ENCODE measurements at places on chromosomes 7 and 10. TPM values are rescaled to one million over a fixed set of nuclear protein-coding genes. Genes with fewer than 3 reads are reported as not detected.

DNA sequence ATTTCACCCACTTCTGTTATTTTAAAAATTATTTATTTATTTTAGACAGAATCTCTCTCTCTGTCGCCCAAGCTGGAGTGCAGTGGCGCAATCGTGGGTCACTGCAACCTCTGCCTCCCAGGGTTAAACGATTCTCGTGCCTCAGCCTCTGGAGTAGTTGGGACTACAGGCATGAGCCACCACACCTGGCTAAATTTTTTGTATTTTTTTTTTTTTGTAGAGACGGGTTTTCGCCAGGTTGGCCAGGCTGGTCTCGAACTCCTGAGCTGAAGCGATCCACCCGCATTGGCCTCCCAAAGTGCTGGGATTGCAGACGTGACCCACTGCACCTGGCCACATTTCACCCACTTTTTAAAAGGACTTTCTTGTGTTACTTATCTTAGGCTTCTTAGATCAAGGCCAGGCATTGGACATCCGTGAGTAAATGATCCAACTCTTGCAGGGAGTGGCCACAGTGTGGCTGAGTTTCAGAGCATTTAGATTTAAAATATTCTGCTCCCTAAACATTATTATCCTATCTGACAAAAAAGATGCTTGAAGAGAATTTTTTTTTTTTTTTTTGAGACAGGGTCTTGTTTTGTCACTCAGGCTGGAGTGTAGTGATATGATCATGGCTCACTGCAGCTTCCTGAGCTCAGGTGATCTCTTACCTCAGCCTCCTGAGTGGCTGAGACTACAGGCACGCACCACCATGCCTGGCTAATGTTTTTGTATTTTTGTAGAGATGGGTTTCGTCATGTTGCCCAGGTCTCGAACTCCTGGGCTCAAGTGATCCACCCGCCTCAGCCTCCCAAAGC is 14.4 kb downstream of the SNX10 start:
- no peak for DNase-seq
- H3K4me3 ChIP-seq: no peak overlapping the region
- H3K36me3 ChIP-seq: no peaks in the 10 kb centered on the region
- no peaks in the 10 kb centered on the region for H3K27me3 ChIP-seq
- H3K4me1 ChIP-seq: peaks cover 5% of the 10 kb centered on the region

The CDH23 gene
- total RNA-seq: 0.16 TPM

GRCh38 chr10:3848005-3848774 is 63.2 kb upstream of the KLF6 start:
- H3K36me3 ChIP-seq: no peaks in the 10 kb centered on the region
- DNase-seq: no peak
- no peaks in the 10 kb centered on the region for H3K27me3 ChIP-seq
- H3K27ac ChIP-seq: no peak overlapping the region
- peaks cover 33% of the 10 kb centered on the region for H3K4me1 ChIP-seq

GRCh38 chr10:129773359-129773990 is 190.6 kb downstream of the EBF3 start:
- H3K36me3 ChIP-seq: no peaks in the 10 kb centered on the region
- peak; percentile 23 for DNase-seq

DNA sequence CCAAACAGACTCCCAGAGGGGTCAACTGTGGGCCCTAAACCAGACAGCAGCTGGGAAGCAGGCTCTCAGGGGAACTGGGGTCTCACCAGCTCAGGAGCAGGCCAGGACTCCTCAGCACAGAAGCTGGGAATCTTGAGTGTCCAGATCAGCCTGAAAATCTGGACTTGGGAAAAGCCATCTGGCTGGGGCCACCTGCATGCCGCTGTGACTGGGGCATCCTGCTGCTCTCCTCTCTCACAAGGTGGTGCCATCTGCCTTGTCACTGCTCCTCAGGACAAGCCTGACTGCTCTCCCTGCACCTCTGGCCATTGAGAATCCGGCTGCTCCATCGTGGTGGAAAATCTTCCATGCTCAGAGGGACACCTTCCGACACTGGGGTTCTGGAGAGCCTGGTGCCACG is 141.4 kb downstream of the PLPP4 start:
- H3K27ac ChIP-seq: no peak overlapping the region
- H3K4me1 ChIP-seq: no peaks in the 10 kb centered on the region
- H3K27me3 ChIP-seq: no peaks in the 10 kb centered on the region
- H3K36me3 ChIP-seq: no peaks in the 10 kb centered on the region

DNA sequence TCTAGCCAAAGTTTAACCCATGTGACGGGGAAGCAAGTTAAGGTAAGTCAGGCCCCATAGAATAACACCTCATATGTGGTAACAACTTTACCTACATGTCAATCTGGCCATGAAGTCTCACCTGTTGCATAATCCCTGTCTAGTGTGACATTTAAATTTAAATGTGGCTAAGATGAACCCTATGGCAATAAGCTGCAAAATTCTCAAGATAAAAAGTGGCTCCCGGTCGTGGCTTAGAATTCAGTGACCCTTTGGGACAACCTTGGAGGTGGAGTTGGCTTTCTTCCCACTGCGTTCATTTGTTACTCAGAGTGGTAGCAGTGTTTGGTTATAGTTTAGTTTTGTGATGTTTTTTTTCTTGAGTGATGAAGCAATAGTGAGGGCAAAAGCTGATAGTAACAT is 90.6 kb downstream of the ARID5B start:
- H3K27ac ChIP-seq: no peak overlapping the region
- H3K27me3 ChIP-seq: no peaks in the 10 kb centered on the region
- no peak for DNase-seq
- peaks cover 4% of the 10 kb centered on the region for H3K36me3 ChIP-seq
- no peak overlapping the region for H3K4me3 ChIP-seq

GRCh38 chr10:100006243-100006886 is 3.4 kb downstream of the DNMBP start:
- H3K4me3 ChIP-seq: peak overlapping the region; percentile 11
- peak overlapping the region; percentile 91 for H3K27ac ChIP-seq
- peaks cover 5% of the 10 kb centered on the region for H3K36me3 ChIP-seq
- peak; percentile 89 for DNase-seq
- H3K4me1 ChIP-seq: peaks cover 64% of the 10 kb centered on the region

- H3K36me3 ChIP-seq: no peaks in the 10 kb centered on the region
- DNase-seq: no peak
- no peaks in the 10 kb centered on the region for H3K4me1 ChIP-seq
- H3K27ac ChIP-seq: no peak overlapping the region
Observed at GRCh38 chr10:51302316-51302715, 228.0 kb downstream of the PRKG1 start.

DNA sequence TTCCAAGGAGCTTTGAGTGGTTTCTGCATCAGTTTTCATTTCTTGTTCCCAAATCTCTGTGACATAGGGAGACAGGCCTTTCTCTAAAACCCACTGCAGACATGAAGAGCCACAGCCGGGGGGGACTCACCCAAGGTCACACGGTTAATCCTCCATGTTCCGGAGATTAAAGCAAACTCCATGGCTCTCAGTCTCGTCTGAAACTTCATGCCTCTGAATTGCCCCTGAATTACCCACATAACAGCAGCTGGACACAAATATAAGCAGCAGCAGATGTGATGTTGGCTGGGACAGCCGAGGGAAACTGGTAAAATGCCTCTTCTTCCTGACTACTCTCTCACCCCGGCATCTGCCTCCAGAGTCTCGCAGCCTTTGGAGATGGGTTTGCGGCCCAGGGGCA is 402.2 kb downstream of the DNAJB6 start:
- no peaks in the 10 kb centered on the region for H3K36me3 ChIP-seq
- no peak overlapping the region for H3K27ac ChIP-seq
- no peaks in the 10 kb centered on the region for H3K4me1 ChIP-seq

GRCh38 chr10:96904648-96905047 is 72.5 kb downstream of the LCOR start:
- H3K27ac ChIP-seq: no peak overlapping the region
- H3K4me3 ChIP-seq: no peak overlapping the region
- H3K4me1 ChIP-seq: no peaks in the 10 kb centered on the region

GRCh38 chr10:50593523-50594376 is 30.0 kb downstream of the SGMS1 start:
- H3K27ac ChIP-seq: peak overlapping the region; percentile 69
- no peaks in the 10 kb centered on the region for H3K27me3 ChIP-seq

DNA sequence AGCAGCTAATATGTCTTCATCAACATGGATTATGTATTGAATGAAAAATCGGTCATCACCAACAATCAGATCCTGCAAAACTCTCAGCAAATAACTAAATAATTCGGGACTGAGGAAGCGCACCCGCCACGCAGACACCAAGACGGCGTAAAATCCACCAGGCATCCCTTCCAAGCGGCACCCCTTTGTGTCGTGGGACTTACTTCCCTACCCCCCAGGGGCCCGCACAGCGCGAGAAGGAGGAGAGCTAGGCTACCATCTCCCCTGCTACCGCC is 721 bp downstream of the ARL3 start:
- H3K27ac ChIP-seq: peak overlapping the region; percentile 87
- H3K27me3 ChIP-seq: no peaks in the 10 kb centered on the region
- H3K4me3 ChIP-seq: peak overlapping the region; percentile 80
- no peak for DNase-seq
- peaks cover 4% of the 10 kb centered on the region for H3K36me3 ChIP-seq

GRCh38 chr10:116915340-116915739 is 66.0 kb downstream of the ENO4 start:
- H3K4me3 ChIP-seq: no peak overlapping the region
- H3K27ac ChIP-seq: no peak overlapping the region
- no peak for DNase-seq
- H3K36me3 ChIP-seq: peaks cover 47% of the 10 kb centered on the region
- no peaks in the 10 kb centered on the region for H3K27me3 ChIP-seq

The NKX1-2 gene
- total RNA-seq: not detected

The MUC3A gene
- not detected for total RNA-seq

The HOXA1 gene
- 5.8 TPM for total RNA-seq

DNA sequence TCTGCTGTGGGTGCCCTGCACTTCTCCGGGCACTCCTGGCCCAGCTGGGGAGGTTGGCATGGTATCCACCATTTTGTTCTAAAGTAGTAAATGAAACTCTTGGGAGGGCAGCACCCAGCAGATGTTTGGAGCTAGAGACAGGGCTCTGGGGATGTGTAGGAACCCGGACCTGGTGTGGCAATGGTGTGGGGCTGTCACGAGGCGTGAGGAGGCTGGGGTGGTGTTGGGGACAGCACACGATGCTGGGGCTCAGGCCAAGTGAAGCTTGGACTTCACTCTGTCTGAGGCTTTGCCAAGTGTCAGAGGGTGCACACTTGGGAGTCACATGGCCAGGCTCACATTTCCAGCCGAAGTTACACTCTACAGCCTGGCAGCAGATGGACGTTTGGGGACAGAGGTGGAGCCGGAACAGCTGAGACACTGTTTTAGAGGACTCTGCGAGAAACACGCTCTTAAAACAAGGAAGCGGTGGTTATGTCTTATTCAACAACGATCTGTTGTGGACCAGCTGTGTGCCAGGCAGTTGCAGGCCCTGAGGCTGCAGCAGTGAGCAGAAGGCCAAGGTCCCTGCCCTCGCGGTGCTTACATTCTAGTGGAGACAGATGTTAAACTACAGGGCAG is 118.2 kb downstream of the CUX1 start:
- H3K36me3 ChIP-seq: peaks cover 12% of the 10 kb centered on the region
- H3K4me1 ChIP-seq: peaks cover 58% of the 10 kb centered on the region
- H3K4me3 ChIP-seq: no peak overlapping the region
- H3K27ac ChIP-seq: peak overlapping the region; percentile 85
- no peaks in the 10 kb centered on the region for H3K27me3 ChIP-seq
- no peak for DNase-seq

The SPDYE2 gene
- total RNA-seq: not detected

The GFRA1 gene
- total RNA-seq: 46.3 TPM

The MEST gene
- 223 TPM for total RNA-seq

GRCh38 chr10:60827791-60828488 is 49.7 kb downstream of the CDK1 start:
- no peaks in the 10 kb centered on the region for H3K27me3 ChIP-seq
- H3K27ac ChIP-seq: peak overlapping the region; percentile 62
- H3K4me1 ChIP-seq: peaks cover 21% of the 10 kb centered on the region
- H3K4me3 ChIP-seq: no peak overlapping the region

The CDC14C gene
- not detected for total RNA-seq

DNA sequence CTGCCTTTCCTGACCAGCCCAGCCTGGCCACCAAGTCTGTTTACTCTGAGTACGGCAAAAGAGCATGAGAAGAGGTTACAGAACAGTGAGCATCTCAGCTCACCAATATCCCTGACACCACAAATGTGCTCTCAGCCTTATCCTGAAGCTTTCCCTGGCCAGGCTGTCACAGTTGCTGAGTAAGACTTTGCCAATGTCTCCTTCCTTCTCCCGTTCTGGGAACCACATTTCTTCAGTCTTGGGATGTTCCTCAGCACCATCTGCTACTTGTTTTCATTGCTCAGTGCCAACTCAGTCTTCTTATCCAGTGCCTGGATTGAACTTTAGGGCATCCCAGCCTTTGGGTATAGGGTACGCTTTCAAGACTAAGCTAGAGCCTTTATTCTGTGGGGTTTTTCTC is 7.1 kb upstream of the KCNIP2 start:
- no peaks in the 10 kb centered on the region for H3K27me3 ChIP-seq
- H3K4me3 ChIP-seq: no peak overlapping the region
- H3K36me3 ChIP-seq: no peaks in the 10 kb centered on the region
- no peak for DNase-seq
- H3K4me1 ChIP-seq: no peaks in the 10 kb centered on the region

DNA sequence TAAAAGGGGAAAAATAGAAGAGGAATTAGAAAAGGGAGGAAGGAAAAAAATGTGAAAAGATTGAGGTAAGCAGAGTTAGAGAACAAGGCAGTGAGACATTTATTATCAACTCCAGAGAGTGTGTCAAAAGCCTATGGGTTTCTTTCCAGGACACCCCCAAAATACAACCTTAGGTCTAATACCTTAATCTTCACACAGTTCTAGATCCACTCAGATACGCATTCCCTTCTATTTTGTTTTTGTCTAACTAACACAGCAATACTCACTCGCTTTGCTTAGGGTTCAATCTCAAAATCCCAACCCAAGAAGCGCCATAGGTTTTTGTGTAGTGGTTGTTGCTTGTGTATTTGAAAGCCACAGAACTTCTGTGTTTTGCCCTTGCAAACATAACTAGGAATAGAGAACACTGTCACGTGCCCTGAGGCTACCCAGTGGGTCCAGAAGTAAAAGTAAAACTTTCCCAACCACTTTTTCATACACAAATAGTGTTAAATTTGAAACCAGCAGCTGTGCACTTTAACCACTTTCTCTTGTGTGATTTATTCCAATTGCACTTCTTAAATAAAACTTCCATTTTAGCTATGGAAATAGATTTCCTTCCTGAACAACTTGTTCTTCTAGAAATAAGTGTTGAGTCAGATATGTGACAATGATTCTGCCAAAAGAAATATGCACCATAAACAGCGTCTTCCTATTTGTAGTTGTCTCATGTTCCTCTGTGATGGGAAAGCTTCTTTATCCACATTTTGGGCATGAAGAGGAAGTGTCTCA is 414.7 kb upstream of the GHITM start:
- no peaks in the 10 kb centered on the region for H3K4me1 ChIP-seq
- DNase-seq: no peak
- H3K27me3 ChIP-seq: no peaks in the 10 kb centered on the region
- no peak overlapping the region for H3K27ac ChIP-seq
- no peaks in the 10 kb centered on the region for H3K36me3 ChIP-seq
